ENCODE measurements at places on chromosomes 12 and 14. TPM values are rescaled to one million over a fixed set of nuclear protein-coding genes. Genes with fewer than 3 reads are reported as not detected.

DNA sequence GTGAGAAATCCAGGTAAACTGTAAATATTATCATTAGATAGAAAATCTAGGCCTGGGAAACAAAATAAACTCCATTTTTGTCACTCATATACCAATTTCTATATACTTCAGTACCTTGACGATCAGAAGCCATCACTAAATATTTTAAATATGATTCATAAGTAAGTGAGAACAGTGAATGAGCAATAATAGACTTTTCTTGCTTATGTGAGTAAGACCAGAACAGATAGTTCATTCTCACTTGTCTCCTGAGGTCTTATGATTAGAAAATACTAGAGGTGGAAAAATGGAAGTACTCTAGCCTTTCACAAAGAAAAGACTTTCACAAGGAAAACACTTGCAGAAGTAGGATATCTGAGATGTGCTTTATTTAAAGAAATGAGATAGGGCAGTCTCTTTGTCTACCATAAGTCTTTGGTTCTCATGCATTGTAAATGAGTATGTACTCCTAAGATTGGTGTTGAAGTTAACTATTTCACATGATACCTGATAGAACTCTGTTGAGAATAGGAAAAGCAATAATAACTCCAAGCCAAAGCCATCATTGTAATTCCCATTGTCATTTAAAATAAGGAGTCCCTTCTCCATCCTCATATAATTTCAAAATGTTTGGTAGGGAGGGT, 10.1 kb upstream of the SMCO3 start:
- DNase-seq: no peak

GRCh38 chr14:67571991-67572323, 28.1 kb downstream of the PIGH start:
- DNase-seq: no peak

DNA sequence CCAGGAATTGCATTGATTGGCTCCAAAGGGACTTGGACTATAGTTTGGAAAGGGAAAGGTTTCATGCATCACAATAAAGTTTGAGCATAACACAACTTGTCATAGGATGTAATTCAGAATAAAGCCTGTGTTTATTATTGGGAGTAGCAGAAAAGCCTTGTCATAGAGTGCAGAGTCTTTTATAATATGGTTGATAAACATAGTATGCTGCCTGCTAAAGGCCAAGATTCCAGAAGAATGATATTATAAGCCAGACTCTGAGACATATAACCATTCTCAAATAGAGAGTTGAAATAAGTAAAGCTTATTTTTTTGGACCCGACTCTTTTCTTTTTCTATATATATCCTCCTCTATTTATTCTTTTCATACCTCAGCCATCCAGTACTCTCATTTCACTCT, 207.3 kb downstream of the LRIG3 start:
- no peak for DNase-seq

GRCh38 chr14:74508844-74509428, 15.4 kb downstream of the ISCA2 start:
- DNase-seq: no peak

- no peak for DNase-seq
Observed at GRCh38 chr12:127070515-127071157, 1196.3 kb upstream of the TMEM132C start.

GRCh38 chr14:50619569-50620141, 48.5 kb downstream of the SAV1 start:
- DNase-seq: no peak

- no peak for DNase-seq
Observed at GRCh38 chr14:102941419-102942011, 19.1 kb downstream of the AMN start.

DNA sequence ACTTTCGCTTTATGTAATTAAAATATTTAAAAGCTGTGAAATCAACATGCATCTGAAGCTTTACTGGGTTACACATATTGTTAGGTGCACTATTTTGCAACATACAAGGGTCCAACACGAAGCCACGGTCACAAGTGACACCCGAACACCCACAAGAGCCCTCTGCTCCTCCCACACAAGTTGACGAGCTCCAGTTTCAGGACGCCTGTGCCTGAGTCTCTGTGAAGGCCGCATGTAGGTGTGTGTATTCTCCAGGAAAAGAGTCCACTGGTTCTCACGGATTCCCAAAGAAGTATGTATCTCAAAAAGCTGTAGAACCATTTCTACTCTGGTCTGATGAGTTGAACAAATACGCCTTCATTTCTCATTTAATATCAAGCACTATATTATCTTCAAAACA, 12.0 kb downstream of the SLC15A4 start:
- DNase-seq: no peak

ST8SIA1 gene
- total RNA-seq: 29.6 TPM

Measured in occipital lobe (tissue), 3 donors.